ENCODE measurements at places on chromosomes 11 and 22.

- DNase-seq: no peak
Observed at GRCh38 chr22:44698531-44699421, 3.2 kb upstream of the PRR5 start.

- DNase-seq: no peak
Observed at GRCh38 chr11:65317025-65317786, 2.5 kb downstream of the CDC42EP2 start.

DNA sequence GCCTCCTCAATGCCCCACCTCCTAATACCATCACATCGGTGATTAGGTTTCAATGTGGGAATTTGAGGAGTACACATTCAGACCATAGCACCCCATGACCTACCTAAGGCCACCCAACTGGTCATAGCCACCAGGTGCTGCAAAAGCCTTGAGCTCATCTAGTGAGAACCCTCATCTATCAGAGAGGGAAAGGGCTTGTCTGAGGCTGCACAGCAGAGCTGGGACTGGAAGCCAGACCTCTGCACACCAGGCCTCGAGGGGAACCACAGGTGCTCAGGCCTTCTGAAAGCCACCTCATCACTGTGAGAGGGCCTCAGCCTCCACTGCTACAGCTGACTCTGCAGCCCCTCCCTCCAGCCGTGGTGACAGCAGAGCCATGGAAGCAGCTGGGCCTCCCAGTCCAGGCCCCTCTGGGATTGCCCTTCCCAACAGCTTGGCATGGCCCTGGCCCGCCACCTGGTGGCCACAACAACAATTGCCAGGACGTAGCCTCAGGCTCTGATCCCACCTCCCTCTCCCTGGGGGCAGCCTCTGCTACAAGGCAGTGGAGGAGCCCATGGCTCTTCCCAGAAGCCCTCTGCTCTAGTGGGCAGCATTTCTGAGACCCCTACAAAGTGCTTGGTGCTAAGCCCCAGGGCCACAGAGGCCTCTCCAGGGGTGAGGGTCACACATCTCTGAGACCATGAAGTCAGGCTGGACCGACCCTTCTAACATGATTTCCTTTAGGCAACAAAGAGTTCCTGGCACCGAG is 41.0 kb upstream of the PRDM11 start:
- DNase-seq: peak; percentile 75

DNA sequence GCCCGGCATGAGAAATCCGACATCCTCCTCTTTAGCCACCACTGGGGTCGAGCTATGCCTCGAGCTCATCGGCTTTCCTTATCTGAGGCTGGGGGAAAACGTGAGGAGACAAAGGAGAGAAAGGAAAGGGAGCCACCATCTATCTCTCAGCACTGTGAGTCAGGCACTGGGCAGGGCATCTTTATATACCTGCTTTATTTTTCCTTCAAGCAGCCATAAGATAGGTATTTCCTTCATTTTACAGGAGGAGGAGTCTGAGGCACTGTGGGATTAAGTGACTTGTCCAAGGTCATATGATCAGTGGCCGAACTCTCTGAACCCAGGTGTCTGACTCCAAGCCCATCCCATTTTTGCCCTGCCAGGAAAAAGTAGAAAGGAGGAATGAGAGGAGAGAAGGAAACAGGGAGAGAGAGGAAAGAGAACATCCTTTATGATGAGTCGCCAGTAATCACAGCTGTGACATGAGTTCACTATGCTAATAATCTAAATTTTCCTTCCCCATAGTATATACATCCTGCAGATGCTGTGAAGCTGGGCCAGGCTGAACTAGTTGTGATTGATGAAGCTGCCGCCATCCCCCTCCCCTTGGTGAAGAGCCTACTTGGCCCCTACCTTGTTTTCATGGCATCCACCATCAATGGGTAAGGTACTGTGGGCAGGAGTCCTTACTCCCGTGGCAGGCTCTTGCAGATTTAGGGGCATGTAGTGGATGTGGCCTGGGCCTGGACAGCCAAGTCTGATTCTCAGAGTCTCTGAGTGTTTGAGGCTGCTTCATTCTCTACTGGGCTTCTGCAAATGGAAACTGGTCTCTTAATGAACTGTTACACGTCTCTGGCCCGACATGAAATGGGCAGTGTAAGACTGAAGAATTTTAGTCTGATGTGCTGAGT is 21.8 kb downstream of the NAT10 start:
- no peak for DNase-seq

- no peak for DNase-seq
Observed at GRCh38 chr22:28027453-28028448, 108.7 kb upstream of the PITPNB start.

GRCh38 chr22:20781272-20781990 is 7.5 kb downstream of the SERPIND1 start:
- DNase-seq: no peak

- no peak for DNase-seq
Observed at GRCh38 chr11:18061351-18061750, 15.3 kb upstream of the TPH1 start.

Data from germinal center (tissue), 1 donor.